ENCODE measurements at places on chromosomes 7 and 10.

DNA sequence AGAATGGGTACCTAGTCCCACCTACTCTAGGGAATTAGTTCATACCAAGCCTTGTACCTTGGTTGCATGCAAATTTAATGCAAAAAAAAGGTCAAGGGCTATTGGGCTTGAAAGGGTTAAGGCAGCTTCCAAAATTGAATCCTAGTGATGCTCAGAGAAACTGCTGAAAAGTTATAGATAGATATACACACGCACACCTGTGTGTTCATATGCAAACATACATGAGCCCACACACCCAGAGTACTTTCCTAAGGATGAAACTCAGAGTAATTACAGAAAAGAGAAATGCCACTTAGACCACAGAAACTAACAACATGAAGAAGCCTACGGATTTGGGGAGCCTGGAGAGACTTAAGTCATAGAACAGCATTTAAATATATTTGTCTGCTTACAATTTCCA, 1.5 kb downstream of the SLC25A13 start:
- no peak for DNase-seq

- no peak for DNase-seq
Observed at GRCh38 chr10:49240946-49241345, 52.8 kb upstream of the TMEM273 start.

- DNase-seq, result no peak
Observed at GRCh38 chr7:82446897-82447296, 3.3 kb upstream of the CACNA2D1 start.

DNA sequence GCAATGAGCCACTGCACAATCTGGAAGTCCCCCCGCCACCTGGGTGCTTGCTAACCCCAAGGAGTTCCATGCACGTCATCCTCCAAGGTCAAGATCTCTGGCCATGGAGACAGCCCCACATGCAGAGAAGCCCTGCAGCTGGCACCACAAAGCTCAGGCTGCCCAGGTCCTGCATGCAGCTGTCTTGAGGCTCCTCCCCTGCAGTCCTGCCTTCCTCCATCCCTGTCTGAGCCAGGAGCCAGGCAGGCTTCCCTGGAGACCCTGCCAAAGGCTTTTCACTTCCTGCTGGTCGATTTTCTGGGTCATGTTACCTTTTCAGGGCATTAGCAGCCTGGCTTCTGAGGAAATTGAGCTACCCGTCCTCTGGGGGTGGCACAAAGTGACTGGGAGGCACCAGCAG, 12.5 kb upstream of the TMEM72 start:
- no peak for DNase-seq

- no peak for DNase-seq
Observed at GRCh38 chr7:82633592-82633991, 190.0 kb upstream of the CACNA2D1 start.

- no peak for DNase-seq
Observed at GRCh38 chr7:48515171-48515570, 343.9 kb downstream of the ABCA13 start.

DNA sequence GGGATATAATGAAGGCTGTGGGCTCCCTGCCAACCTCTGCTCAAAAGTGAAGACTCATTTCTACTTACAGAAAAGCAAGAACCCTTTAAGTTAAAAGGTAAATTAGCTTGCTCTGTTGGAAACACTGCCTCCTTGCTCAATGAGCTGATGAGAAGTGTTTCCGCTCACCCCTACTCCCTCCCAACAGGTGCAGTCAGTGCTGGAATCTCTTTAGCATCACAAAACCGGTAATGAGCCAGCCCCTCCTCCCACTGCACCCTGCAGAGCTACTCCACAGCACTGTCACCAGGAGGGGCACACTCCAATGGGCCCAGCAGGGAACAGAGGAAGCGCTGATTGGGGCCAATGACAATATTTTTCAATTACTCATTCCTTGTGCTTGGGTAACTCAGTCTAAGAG, 262.5 kb downstream of the TCERG1L start:
- DNase-seq, result no peak

DNA sequence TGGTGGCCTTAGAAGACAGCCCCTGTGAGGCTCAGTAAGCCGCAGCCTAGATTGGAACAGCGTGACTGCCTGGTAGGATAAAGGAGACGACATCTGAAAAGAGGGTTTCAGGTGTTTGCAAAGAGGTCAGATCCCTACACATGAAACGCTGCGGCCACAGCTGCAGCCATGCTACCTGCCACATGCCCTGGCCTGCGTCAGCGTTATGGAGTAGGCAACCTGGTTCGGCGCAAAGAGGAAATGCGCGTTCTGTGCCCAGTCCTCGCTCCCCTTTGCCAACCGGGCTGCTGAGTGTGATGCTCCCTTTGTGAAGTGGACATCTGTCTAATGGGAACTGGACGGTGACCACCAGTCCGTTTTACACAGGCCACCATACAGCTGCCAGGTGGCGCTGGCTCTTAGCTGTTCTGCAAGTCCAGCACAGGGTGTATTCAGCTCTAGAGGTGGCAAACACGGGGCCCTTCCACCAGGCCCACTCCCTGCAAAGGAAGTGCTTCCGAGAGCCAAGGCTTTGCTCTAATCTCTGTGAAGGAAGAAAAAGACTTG, 160.3 kb downstream of the CELF2 start:
- DNase-seq, result peak; percentile 53

DNA sequence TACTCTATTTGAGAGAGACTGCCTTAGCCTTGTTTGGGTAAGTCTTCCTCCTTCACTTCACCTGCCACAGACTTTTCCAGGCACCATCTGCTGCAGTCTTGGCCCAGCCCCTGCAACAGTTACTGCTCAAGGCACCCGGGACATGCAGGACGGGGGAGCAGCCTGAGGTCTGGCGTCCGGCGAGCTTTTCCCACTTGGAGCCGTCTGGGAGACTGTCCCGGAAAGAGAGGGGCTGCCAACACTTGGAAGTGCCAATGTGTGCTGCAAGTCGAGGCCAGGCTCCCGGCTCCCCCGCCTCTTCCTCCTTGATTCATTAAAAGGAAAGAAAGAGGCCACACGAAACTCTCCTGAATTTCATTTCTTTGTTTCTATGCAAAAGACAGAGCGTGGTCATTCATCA, 13.7 kb downstream of the HTRA1 start:
- no peak for DNase-seq

DNA sequence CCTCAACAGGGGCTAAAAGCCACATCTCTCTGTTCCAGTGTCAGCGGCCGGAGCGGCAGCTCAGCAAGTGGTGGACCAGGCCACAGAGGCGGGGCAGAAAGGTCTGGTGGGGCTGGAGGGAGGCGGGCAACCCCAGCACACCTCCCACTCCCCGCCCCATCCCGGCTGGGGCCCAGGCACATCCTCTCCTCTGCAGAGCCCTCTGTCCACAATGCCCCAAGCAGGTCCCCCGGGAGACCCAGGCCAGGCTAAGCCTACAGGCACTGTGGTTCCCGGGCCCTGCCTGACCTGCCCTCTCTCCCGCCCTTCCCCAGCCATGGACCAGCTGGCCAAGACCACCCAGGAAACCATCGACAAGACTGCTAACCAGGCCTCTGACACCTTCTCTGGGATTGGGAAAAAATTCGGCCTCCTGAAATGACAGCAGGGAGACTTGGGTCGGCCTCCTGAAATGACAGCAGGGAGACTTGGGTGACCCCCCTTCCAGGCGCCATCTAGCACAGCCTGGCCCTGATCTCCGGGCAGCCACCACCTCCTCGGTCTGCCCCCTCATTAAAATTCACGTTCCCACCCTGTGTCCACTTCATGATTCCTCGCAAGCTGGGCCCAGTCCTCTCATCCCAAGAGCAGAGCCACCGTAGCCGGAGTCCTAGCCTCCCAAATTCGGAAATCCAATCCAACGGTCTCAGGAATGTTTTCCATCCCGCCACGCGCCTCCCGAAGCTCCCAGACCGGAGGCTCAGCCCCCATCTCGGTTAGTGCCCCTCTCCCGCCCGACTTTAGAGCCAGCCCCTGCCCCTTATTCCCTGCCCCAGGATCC, 2.1 kb downstream of the ADIRF start:
- peak; percentile 50 for DNase-seq

DNA sequence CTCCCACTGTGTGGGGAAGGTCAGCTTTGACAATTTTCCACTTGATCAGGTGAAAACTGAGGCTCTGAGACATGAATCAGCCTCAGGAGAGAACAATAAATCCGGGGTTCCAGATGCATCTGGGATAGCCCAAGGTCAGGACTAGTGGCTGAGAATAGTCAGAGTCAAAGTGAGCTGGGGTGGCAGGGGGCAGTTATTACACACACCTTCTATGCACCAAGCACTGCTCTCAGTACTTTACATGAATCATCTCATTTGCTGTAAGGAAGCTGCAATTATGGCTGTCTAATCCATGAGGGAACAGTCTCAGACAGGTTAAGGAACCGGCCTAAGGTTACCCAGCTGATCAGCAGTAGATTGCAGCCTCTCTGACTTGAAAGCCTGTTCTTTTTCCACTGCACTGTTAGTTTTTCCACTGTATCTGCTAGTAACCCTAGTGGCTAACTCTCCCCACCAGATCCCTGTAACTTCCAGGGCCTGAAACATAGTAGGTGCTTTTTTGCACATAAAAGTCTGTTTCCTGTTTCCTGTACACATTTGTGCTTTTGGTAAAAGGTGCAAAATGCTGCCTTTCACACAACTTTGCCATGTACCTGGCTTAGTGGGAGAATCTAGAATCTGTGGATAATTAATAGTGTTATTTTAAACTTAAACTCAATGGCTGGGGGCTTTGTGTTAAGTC, 125.9 kb downstream of the EMX2 start:
- DNase-seq, result no peak

DNA sequence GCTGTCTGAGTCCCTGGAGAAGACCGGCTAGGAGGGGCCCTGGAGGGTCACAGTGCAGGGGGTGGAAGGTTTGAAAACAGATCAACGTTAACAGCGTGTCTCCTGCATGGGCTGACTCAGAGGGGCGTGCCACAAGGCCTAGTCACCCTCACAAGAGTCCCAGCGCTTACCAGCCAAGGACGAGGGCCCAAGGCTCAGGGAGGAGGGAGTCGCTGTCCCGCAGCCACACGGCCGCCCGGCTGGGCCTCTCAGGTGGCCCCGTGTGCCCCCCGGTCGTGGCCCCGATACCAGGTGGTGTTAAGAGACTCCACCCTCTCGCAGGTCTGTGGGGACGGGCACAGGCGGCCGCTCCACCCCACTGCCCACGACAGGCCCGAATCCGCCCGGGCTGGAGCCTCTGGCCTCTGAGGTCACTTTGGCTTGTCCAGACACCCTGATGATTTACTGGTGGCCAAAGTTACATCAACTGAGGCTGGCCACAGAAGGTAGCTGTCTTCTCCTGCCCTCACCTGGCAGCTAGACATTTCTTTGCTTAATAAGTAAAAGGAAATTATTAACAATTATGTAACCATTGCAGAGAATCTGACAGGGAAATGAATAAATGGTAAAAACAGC, 34.0 kb downstream of the FAM20C start:
- no peak for DNase-seq

GRCh38 chr10:52019077-52019555, 295.0 kb upstream of the DKK1 start:
- no peak for DNase-seq

- DNase-seq, result no peak
Observed at GRCh38 chr10:114477285-114477684, 73.0 kb upstream of the AFAP1L2 start.

GRCh38 chr7:85052056-85052737, 134.7 kb downstream of the SEMA3D start:
- no peak for DNase-seq

DNA sequence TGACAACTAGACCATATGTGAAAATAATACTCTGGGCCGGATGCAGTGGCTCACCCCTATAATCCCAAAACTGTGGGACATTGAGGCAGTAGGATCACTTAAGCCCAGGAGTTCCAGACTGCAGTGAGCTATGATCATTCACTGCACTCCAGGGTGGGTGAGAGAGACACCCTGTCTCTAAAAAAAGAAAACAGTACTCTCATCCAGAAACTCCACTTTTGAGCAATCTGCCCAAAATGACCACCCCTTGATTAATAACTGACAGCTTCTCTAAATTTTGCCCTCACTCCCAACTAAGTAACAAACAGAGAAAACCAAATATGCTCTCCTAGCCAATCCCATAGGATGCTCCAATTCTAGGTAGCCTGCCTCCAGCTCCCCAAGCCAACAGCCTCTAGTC, 62.5 kb upstream of the AKR1E2 start:
- DNase-seq, result no peak

GRCh38 chr10:88889559-88890337, 9.7 kb downstream of the STAMBPL1 start:
- DNase-seq, result no peak

DNA sequence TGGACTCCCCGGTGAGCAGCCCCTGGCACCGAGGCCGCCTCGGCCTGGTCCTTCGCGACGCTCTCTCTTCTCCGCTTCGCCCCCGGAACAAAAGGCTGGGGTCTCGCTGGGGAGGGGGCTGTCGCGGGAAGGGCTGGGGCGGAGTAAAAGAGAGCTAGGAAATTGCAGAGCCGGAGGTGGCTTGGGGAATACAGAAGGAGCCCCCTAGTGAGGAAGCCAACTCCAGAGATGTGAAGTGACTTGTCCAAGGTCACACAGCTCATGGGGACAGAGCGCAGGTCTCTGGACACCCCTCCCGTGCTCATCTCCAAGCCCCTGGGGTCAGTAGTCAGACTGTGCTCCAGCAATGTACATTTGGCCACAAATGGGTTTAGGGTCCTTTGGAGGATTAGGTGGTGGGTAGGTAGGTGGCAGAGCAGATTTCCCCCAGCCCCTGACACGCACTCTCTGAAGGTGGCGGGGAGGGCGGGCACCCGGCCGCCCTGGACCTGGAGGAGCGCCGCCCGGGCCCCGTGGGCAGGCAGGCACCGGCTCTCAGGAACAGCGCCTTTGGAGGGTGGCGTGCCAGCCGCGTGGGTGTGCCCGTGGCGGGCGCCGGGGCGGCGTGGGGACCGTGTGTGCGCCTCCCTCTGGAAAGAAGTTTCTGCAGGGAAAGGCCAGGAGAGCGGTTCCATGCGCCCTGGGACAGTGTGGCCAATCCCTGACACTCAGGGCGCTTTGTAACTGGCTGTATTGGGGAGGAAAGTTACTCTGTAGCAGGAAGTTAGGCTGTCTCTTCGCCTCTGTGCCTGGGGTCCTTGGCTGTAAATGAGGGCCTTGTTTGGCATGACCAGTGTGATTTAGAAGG, 910 bp downstream of the WIPF3 start:
- DNase-seq, result no peak

- no peak for DNase-seq
Observed at GRCh38 chr10:44571701-44572100, 186.8 kb upstream of the CXCL12 start.

GRCh38 chr10:90179696-90180407, 478.5 kb downstream of the KIF20B start:
- DNase-seq, result no peak

- DNase-seq, result no peak
Observed at GRCh38 chr10:76150139-76150875, 718.9 kb downstream of the LRMDA start.

- DNase-seq, result no peak
Observed at GRCh38 chr10:126380352-126381076, 7.8 kb downstream of the ADAM12 start.

- DNase-seq, result no peak
Observed at GRCh38 chr7:41491883-41492471, 210.9 kb downstream of the INHBA start.

GRCh38 chr10:103648251-103648635, 154.7 kb downstream of the NEURL1 start:
- no peak for DNase-seq

All from CD8-positive, alpha-beta T cell (primary cell).